ENCODE measurements at places on chromosomes 1 and 21.
A peak's percentile ranks its signal among the peaks of the same experiment; 100 is the strongest.

DNA sequence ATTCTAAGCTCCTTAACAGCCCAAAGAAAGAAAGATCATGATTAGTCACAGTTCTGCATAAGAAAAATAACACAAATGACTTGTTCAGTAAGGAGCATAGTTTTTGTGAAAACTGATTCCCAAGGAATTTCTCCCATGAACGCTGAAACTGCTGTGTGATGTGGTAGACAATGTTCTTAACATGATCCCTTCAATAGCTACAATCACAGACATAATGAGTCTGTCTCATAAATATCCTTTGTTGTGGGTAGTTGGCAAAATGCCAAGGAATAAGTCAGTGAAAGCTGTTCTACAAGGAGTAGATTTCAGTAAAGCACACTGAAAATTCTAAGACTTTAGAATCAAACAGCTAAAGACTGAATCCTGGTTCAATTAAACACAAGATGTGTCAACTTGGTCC is 404.8 kb downstream of the HLX start:
- DNase-seq: peak; percentile 95

DNA sequence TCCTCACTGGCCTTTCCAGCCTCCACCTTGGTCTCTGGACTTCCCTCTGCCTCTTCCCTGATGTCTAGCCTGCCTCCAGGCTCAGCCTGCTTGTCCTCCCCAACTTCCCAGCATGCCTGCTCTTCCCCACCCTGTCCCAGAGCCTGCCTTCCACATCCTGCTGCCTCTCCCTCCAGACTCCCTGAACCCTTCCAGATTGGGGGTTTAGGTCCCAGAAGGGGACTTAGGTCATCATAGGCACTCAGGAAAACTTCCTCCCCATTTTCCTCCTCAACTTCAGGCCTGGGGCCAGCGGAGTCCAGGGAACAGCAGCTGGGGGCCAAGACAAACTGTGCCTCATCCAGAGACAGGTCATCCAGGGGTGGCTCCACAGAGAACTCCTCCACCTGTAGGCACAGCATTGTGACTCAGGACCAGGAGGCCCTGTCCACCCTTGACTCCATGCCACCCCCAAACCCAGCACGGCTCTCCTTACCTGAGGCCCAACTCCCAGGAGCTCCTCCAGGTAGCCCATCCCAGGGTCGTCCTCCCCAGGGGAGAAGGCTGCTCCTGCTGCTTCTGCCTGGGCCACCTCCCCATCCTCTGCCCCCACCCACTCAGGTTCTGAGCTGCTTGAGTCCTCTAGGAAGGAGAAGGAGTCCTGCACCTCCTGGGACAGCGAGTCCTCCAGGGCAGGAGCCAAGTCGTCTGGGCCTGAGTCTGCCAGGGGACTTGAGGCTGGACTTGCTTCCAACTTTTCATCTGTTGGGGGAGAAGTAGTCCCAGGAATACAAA is 3.4 kb upstream of the USF1 start:
- no peak for DNase-seq

DNA sequence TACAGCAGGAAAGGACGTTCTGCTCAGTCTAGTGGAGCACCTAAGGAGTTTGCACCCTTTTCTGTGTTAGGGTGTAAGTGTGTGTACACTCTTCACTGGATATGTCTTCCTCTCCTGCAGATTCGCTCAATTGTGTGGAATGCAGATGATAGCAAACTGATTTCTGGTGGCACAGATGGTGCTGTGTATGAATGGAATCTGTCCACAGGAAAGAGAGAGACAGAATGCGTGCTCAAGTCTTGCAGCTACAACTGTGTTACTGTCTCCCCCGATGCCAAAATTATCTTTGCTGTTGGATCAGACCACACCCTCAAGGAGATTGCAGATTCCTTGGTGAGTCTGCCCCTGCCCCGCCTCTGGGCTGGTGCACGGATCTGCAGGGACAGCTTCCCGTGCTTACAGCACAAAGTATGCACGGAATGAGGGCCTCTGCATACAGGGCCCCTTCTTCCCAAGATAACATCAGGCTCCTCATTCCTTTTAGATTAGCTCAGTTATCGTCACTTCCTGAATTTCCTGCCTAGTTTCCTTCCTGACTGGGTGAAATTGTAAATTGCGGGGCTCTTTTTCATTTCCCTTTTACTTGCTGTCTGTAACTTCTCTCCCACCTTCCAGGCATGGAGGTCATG is 34.6 kb downstream of the CFAP57 start:
- DNase-seq: peak; percentile 98

DNA sequence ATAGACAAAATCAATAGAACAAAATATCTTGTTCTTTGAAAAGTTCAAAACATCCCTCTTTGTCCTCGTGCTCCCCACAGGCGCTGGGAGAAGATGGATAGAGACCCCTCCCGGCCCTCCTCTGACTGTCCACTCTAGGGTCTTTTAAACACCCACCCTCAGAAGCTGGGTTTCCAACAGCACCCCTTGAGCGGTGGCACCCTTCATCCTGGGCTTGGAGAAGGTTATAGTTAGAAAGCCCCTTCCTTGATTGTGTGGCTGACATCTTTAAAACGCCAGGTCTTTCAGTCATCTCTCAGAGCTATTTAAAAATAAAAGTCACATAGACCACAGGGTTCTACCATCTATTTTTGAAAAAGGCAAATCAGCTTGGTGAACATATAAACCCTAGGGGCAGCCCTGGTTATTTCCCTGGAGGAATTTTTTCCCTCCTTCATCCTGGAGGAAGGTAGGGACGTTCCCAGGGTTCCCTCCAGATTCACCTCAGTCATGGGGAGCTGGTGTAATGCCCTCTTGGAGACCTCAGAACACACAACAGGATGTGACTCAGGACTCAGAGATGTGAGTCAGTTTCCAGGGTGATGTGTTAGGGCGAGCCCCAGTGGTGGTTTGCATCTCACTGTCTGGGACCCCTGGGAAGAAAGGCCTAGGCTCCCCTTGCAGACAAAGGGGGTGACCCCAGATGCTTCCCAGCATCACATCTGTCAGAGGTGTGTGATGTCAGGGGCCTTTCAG is 138.5 kb downstream of the CLIC6 start:
- peak; percentile 92 for DNase-seq

All from fibroblast of upper back skin (primary cell).